ENCODE measurements at places on chromosomes 12 and 14. TPM values are rescaled to one million over a fixed set of nuclear protein-coding genes. Genes with fewer than 3 reads are reported as not detected.

DNA sequence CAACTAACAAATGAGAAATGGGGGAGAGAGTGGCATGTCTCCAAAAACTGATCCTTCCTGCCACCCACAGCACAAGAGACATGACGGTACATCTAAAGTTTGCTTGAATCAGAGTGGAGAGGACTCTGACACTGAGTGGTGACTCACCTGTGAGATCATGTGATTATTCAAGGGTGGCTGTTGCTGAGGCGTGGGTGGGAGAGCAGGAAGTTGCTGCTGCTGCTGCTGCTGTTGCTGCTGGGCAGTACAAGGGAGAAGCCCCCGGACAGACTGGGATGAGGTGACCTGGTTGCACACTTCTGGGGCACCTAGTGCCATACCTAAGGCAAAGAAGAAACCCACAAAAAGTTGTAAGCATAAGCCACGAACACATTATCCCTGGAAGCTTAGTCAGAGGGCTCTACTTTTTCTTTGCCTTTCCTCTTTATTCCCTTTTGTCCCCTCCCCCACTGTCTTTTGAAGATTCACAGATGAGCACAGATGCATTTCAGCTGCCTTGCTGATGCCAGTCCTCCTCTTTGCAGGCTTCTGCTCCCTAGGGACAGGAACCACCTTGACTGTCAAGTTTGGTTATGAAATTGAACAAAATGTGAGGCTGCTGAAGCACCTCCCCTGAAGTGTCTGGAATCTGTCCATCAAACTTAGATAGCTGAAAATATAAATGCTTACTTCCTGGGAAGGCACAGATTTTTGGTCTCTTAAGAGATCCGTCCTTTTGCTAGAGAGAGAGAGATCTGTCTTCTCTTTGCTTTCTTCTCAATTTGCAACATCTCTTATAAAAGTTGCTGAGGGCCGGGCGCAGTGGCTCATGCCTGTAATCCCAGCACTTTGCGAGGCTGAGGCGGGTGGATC is 29.4 kb upstream of the STAC3 start:
- H3K27me3 ChIP-seq: no peaks in the 10 kb centered on the region
- peak overlapping the region; percentile 45 for H3K4me3 ChIP-seq

GRCh38 chr14:66380143-66380542 is 106.0 kb upstream of the CCDC196 start:
- no peaks in the 10 kb centered on the region for H3K36me3 ChIP-seq
- peaks cover 2% of the 10 kb centered on the region for H3K27me3 ChIP-seq
- no peak overlapping the region for H3K4me3 ChIP-seq
- no peak for DNase-seq
- no peaks in the 10 kb centered on the region for H3K4me1 ChIP-seq

DNA sequence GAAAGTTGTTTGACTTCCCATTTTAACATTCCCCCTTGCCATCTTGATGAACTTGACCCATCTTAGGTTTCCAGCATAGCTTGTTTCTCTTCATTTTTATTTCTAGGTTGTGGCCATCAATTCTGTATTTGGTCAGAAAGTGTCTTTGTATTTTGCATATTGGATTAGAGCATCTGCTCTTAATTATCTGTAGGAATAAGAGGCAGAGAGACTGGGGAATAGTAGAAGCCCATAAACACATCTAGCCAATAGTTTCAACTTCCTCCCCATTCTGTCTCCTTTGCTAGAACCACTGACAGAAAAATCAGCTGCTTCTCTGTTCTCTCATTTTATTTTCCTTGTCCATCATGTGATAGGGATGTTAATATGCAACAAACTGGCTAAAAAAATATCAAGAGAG is 8.2 kb downstream of the SOCS2 start:
- H3K4me1 ChIP-seq: peaks cover 3% of the 10 kb centered on the region
- no peak for DNase-seq
- peaks cover 2% of the 10 kb centered on the region for H3K27me3 ChIP-seq
- H3K4me3 ChIP-seq: no peak overlapping the region
- peaks cover 56% of the 10 kb centered on the region for H3K36me3 ChIP-seq

GRCh38 chr14:99384450-99385417 is 95.9 kb downstream of the SETD3 start:
- H3K4me1 ChIP-seq: peaks cover 13% of the 10 kb centered on the region
- no peak for DNase-seq
- peaks cover 10% of the 10 kb centered on the region for H3K27me3 ChIP-seq
- H3K4me3 ChIP-seq: no peak overlapping the region
- no peaks in the 10 kb centered on the region for H3K36me3 ChIP-seq

DNA sequence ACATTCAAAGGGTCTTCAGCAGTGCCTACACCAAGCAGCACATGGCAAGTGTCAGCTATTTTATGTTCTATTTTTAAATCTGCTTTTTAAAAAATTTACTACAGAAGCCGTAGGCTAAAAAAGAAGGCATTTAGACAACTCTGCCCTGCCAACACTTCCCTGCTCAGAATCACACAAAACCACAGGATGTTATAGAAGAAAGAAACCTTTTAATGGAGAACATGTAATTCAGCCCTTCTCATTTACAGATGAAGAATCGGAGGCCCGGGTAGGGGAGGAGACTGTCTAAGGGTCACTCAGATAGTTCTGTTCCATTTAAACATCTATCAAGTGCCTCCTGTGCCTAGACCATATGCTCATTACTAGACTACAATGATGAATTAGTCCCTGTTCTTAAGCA is 171.8 kb upstream of the NTF3 start:
- H3K27me3 ChIP-seq: no peaks in the 10 kb centered on the region
- H3K4me1 ChIP-seq: no peaks in the 10 kb centered on the region
- no peak overlapping the region for H3K4me3 ChIP-seq
- no peak for DNase-seq
- no peaks in the 10 kb centered on the region for H3K36me3 ChIP-seq

DNA sequence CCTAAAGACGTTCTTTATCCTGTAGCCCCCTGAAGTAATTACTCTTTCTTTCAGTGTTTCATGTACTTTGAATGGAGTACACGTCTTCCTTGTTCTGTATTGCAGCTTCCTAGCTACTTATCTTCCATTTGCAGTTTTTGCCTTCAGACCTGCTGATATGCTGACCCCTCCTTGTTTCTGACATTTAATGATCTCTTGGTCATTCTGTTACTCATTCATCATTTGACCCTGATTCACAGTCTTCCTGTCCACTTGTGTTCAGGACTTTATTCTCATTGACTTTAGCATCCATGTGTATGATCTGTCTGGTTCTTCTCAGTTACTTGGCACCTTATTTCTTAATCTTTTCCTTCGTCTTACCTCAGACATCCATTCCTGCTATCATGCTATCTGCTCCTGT is 22.2 kb downstream of the CPSF2 start:
- H3K27ac ChIP-seq: no peak overlapping the region
- no peak overlapping the region for H3K4me3 ChIP-seq
- peaks cover 47% of the 10 kb centered on the region for H3K36me3 ChIP-seq

SIVA1 gene
- total RNA-seq: 186 TPM

ZC2HC1C gene
- 1.4 TPM for total RNA-seq

CLEC4E gene
- total RNA-seq: not detected
